ENCODE measurements at places on chromosomes 6 and 20. TPM values are rescaled to one million over a fixed set of nuclear protein-coding genes. Genes with fewer than 3 reads are reported as not detected.

The IL17A gene
- not detected for total RNA-seq

The ADAM33 gene
- not detected for total RNA-seq

DNA sequence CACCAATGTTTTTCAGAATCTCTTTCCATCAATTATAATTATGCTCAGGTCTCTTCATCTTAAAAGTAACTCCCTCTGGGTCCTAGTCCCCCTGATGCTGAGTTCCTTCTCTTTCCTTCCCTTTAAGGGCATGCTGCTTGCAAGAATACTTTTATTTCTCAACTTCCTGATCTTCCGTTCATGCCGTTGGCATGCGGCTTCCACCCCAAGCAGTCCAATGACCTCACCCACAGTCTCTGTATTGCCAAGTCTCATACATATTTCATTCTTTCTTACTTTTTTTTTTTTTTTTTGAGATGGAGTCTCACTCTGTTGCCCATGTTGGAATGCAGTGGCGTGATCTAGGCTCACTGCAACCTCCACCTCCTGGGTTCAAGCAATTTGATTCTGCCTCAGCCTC, 83.5 kb downstream of the NDUFAF5 start:
- H3K4me3 ChIP-seq, result no peak overlapping the region
- no peaks in the 10 kb centered on the region for H3K4me1 ChIP-seq
- H3K36me3 ChIP-seq, result no peaks in the 10 kb centered on the region
- DNase-seq, result no peak
- no peaks in the 10 kb centered on the region for H3K27me3 ChIP-seq

GRCh38 chr6:20415712-20416454, 14.2 kb downstream of the E2F3 start:
- no peak overlapping the region for H3K27ac ChIP-seq
- peaks cover 2% of the 10 kb centered on the region for H3K36me3 ChIP-seq
- no peaks in the 10 kb centered on the region for H3K27me3 ChIP-seq
- H3K4me1 ChIP-seq, result peaks cover 49% of the 10 kb centered on the region

GRCh38 chr6:159760602-159761057, 1.2 kb upstream of the ACAT2 start:
- H3K27ac ChIP-seq, result peak overlapping the region; percentile 98
- H3K4me1 ChIP-seq, result peaks cover 16% of the 10 kb centered on the region
- H3K27me3 ChIP-seq, result no peaks in the 10 kb centered on the region
- peaks cover 22% of the 10 kb centered on the region for H3K36me3 ChIP-seq
- DNase-seq, result no peak

All from CD4-positive, CD25-positive, alpha-beta regulatory T cell (primary cell).